ENCODE measurements at places on chromosomes 2 and 18.

GRCh38 chr2:102506743-102507142 lies 33.7 kb downstream of the SLC9A4 start:
- DNase-seq, result no peak

DNA sequence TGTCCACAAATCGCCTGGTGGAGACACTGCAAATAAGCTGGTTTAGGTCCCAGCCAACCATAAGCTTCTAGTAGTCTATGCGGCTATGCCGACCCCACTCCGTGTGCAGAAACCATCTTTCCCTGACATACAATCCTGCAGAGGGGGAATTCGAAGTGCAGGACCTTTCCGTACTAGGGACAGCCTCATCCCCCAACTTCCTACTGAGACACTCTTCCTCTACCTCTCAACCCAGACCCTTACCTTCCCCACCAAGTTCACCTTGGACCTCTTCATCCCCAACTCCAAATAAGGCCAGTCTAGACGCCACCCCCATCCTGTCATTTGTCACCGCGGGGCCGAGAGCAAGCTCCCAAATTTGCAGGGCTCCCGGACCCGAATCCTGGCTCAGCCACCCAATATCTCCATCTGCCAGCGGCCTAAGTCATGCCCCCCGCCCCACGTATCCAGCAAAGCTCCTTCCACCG lies 496 bp downstream of the SUCLG1 start:
- no peak for DNase-seq

DNA sequence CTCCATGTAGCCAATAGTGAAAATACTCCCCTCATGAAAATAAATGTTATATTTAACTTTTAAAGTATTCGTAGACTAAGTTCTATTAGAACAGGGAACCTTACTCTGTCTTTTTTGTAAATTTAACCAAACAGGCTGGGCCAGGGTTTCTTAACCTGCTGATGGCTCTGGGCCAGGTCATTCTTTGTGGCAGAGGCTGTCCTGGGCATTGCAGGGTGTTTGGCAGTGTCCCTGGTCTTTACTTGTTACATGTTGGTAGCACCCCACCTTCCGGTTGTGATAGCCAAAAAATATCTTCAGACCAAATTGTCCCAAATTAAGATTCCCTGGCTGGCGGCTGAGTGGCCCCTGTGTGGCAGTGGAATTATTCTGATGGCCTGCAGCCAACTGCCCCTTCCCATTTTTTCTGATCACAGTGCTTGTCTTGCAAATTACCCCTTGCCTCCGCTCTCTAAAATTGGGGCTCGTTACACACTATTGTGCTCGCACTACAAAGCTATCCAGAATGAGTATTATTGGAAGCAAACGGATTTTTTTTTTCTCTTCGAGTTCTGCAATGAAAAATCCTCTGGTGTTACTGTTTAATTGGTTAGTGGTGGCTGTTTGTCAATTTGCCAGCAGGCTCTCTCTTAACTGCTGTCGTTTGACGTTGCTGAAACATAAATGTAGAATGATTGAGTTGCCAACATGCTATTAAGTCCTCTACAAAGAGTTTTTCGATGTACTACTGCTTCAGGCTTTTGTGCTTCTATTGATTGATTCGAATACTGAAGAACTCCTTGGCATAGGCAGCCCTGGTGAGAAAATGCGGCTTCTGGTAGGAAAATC lies 216.9 kb downstream of the SH3RF3 start:
- no peak for DNase-seq

DNA sequence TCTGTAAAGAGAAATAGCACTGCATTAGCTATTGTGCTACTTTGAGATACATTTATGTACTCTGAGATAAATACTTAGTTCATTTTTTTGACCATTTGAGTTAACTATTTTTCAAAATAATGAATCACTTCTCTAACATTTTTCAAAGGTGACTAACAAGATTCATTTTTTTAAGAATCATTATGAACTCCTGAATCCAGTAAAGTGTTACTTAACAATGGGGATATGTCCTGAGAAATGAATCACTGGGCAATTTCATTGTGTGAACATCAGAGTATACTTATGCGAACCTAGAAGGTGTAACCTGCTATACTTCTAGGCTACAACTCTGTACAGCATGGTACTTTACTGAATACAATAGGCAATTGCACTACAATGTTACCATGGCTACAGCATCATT lies 355.8 kb downstream of the ARL6IP6 start:
- no peak for DNase-seq

- no peak for DNase-seq
These were observed 100.9 kb upstream of the CELF4 start for GRCh38 chr18:37666451-37666850.

- no peak for DNase-seq
These were observed 113.7 kb downstream of the OSR1 start for GRCh38 chr2:19244460-19245363.

GRCh38 chr2:129877795-129878775 lies 101.4 kb upstream of the RAB6C start:
- DNase-seq, result no peak

- no peak for DNase-seq
These were observed 15.7 kb downstream of the KCTD1 start for GRCh38 chr18:26532367-26533340.

DNA sequence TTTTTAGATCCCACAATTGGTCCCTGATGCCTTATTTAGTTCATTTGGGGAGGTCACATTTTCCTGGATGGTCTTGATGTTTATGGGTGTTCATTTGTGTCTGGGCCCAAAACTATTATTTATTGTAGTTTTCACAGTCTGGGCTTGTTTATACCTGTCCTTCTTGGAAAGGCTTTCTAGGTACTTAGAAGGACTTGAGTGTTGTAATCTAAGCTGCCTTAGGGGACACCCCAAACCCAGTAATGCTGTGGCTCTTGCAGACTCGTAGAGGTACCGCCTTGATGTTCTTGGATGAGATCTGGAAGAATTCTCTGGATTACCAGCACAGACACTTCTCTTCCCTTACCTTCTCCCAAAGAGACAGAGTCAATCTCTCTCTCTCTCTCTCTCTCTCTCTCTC lies 25.0 kb upstream of the ITSN2 start:
- no peak for DNase-seq

Data from GOT3 (cell line).